GM23338 (cell line): ENCODE measurements at places on chromosomes 12 and 14. TPM values are rescaled to one million over a fixed set of nuclear protein-coding genes. Genes with fewer than 3 reads are reported as not detected.

- peak; percentile 41 for DNase-seq
Observed at GRCh38 chr12:107732365-107732764, 28.6 kb downstream of the PRDM4 start.

GRCh38 chr12:104166465-104166864 is 28.5 kb upstream of the NFYB start:
- no peak for DNase-seq

- DNase-seq, result no peak
Observed at GRCh38 chr14:42480255-42480654, 873.6 kb downstream of the LRFN5 start.

- DNase-seq, result no peak
Observed at GRCh38 chr14:68663385-68664076, 129.3 kb downstream of the ZFP36L1 start.

DNA sequence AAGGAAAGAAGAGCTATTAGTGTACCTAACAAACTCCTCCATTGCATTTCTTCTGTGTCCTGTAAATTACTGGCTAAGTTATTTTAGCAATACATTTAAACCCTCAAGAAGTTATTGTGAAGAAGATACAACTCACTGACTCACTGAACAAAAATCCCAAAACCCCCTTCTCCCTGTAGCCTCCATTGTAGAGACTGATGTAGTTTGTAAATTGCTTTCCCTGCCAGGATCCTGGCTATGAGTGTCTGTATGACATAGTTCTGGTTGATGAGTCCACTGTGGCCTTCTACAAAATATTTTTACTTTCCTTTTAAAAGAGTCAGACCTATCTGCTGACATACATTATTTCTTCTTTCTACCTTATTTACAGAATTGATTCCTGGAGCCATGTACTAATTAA is 155.6 kb downstream of the SLC6A15 start:
- no peak for DNase-seq

GRCh38 chr14:90677484-90678050 is 138.7 kb downstream of the TTC7B start:
- DNase-seq, result no peak

DNA sequence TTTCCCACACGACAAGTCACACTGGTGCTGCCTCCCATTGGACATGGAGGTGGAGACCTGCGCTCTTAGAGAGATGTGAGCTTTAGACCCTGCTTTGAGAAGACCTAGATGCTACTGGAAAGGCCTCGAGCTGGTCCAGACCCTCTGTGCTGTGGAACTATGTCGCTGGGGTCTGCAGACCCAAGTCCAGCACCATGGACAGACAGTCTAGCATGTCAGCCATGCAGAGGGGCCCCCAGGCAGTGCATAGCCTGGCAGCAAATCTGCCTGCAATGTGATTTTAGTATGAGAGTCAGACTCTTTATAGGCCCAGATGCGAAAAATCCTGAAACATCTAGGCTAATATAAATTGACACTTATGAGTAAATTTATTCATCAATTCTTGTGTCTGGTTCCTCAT is 141.5 kb downstream of the NTF3 start:
- no peak for DNase-seq

GRCh38 chr14:87494010-87494409 is 499.0 kb downstream of the GALC start:
- DNase-seq, result peak; percentile 14

DNA sequence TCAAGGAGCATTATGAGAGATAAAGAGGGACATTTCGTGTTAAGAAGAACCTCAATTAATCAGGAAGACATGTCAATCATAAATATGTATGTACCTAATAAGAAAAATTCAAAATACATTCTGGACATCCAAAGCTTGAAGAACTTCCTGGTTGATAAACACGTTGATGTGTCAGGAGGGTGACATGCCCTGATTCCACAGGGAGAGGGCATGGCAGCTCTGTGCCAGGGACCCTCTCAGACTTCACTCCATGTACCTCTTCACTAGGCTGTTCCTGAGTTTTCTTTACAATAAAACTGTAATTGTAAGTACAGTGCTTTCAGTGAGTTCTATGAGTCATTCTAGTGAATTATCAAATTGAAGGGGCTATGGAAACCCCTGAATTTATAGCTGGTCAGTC is 163.5 kb downstream of the CFAP54 start:
- DNase-seq, result no peak

DNA sequence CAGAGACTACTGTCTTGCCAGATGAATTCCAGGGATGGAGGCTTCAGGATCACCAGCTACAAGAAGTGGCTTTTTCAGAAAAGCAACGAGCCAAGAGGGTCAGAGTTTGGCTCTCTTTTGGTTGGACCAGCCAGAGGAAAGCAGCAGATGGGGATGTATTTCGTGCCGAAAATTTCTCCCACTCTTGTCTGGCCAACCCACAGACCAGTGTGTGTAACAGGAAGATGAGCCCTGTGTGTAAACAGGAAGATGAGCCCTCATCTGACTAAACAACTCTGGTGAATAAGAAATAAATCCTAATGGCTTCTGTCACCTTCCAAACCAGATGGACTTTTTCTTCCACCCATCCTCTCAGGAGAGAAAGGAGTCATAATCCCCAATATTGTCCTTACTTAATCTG is 13.1 kb downstream of the GPR68 start:
- DNase-seq, result no peak

GRCh38 chr14:79080040-79080439 is 909.9 kb downstream of the NRXN3 start:
- DNase-seq, result no peak

GRCh38 chr14:52327374-52328226 is 13.5 kb downstream of the PTGER2 start:
- no peak for DNase-seq

DNA sequence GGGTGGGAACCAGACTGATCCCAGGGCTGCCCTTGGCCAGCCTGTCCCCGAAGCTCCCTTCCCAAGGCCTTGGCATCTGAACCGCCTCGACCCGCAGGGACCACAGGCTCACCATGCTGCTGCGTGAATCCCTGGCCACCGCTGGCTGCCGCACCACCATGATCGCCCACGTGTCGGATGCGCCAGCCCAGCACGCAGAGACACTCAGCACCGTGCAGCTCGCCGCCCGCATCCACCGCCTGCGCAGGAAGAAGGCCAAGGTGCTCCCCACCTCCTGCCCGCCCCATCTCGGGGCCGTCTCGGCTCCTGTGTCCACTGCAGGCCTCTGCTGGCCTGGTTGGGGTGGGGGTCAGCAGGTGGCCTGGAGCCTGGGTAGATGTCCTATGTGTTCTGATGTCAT is 35.7 kb downstream of the KIF26A start:
- no peak for DNase-seq

GRCh38 chr12:9391815-9392214 is 183.6 kb upstream of the PZP start:
- no peak for DNase-seq

DNA sequence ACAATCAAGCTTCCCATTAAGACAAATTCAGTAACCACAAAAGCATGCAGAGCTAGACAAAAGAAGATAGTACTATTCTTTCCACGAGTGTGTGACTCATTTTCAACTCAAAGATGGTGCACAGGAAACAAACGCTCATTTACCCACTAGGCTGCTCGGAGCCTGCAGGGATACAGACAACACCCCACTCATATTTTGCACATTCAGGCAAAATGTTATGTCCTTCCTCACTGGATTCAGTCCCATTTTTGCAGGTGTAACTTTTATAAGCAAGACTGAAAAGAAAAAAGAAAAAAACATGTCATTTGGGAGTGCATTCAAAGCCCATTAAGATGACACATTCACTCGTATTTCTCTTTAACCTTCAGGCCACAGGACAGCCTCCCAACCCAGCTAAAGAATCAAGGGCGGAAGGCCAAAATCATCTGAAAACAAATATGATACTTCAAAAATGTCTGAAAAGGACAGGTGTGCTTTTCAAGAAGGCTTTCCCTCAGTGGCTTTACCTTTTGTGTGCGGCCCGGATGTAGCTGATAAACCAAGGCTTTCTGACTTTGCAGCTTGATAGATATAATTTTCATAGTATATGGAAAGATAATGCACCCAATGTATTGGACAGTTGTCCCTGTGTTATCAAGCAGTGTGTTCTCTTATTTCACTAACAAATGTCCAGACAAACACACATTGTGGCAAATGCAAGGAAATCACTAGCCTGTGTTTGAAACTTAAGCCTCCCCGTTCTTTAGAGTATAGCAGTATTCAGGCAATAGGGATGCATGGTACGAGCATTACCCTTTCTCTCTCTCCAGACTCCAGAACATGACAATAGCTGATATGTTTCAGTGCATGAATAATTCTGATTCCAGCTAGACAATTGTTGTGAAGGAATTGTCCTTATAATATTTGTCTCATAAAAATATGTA is 147.8 kb upstream of the KRR1 start:
- no peak for DNase-seq

DNA sequence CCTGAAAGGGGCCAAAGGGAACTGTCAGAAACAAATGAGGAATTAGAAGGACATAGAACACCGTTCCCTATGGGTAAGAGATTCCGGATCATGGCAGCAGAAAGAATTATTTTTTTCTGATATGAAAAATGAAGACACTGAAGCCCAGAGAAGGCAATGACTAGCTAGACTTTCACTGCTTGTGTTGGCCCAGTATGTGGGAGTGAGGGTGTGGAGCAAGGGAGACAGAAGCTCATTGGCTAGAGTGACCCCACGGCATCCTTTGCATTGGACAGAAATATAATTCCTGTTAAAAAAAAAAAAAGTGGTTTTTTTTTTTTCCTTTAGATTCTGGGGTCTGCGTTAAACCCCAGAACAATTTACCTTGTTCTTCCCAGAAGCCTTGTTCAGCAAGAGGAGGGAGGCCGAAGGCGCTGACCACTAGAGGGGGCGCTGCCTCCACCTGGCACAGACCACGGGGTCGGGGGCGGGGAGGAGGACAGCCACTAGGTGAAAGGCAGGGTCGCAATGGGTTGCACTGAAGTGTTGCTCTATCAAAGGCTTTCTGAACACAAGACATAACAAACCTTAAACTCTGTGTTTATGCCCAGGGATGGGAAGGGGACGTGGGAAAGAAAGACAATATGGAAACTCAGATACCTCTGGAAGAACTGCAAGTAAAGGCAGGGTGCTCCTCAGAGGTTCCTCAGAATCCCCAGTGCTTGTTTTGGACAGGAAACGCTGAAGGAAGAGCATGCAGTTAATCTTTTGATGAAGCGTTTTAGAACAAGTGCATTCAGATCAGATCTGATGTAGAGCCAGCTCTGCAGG is 156.8 kb downstream of the KCNA5 start:
- peak; percentile 89 for DNase-seq

DNA sequence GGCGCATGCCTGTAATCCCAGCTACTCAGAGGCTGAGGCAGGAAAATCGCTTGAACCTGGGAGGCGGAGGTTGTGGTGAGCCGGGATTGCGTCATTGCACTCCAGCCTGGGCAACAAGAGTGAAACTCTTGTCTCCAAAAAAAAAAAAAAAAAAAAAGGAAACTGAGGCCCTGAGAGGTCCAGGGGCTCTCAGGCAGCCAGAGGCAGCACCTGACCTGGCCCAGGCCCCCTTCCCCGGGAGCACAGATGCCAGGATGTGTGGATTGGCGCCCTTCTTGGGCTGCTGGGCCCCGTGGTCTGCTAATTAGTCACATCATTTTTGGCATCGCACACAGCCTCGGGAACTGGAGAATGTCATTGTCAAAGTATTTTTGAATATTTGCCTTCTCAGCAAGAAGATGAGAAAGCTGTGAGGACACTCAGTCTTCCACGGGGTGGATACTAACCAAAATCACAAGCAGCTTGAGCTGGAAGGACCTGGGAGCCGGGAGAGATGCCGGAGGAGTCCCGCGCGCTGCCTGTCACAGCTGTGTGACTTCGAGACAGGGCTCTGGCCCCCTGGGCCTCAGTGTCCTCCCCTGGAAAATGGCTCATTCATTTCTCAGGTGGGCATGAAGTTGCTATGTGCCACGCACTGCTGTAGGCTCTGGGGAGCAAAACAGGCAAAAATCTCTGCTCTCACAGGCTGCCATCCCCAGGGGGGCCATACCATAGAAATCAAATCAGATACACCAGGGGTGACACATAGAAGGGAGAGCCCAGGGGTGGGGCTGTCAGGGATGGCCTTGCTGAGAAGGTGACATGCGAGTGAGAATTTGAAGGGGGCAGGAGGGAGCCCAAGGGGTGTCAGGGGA is 12.5 kb upstream of the RCOR1 start:
- DNase-seq, result no peak

GRCh38 chr12:55499810-55500252 is 7.7 kb downstream of the OR6C68 start:
- no peak for DNase-seq

- DNase-seq, result no peak
Observed at GRCh38 chr12:19794116-19794515, 354.8 kb downstream of the AEBP2 start.

- no peak for DNase-seq
Observed at GRCh38 chr12:104505095-104505818, 48.5 kb downstream of the CHST11 start.

GRCh38 chr14:71579331-71579730 is 352.9 kb upstream of the RGS6 start:
- DNase-seq, result no peak

GRCh38 chr12:105235281-105235731 is 668 bp downstream of the APPL2 start:
- DNase-seq, result no peak

DNA sequence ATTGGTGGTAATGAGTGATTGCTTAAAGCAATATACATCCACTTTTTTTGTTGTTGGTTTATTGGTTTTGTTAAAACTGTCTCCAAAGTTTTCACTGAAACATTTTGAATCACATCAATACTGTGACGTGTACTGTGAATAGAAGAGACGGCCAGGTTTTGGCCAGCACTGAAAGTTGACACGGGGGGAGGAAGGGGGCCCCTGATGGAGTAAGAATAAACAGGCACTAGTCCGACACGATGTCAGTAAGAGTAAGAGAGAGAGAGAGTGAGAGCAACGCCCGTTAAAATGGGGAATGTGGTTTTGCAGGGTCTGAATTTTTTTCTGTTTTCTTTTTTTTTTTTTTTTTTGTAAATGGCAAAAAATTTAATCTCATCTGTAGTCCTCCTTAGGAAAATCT is 14.7 kb downstream of the PEBP1 start:
- no peak for DNase-seq

- DNase-seq, result no peak
Observed at GRCh38 chr12:63928305-63928704, 83.8 kb downstream of the SRGAP1 start.

GRCh38 chr12:132359971-132360370 is 30.6 kb upstream of the GALNT9 start:
- no peak for DNase-seq

- DNase-seq, result no peak
Observed at GRCh38 chr12:91276509-91276908, 93.9 kb upstream of the DCN start.

STXBP6 gene
- 19.7 and 23.8 TPM in 2 replicates for total RNA-seq

PCED1B gene
- 5.1 and 6.1 TPM in 2 replicates for total RNA-seq

PIANP gene
- 2.0 and 2.2 TPM in 2 replicates for total RNA-seq

NOP9 gene
- total RNA-seq, result 32.4 and 32.8 TPM in 2 replicates

HAL gene
- 0.17 TPM in 1 of 2 replicates, not detected in the other for total RNA-seq

TEAD4 gene
- 137 and 145 TPM in 2 replicates for total RNA-seq

EML5 gene
- 1.0 and 1.6 TPM in 2 replicates for total RNA-seq

INHBE gene
- total RNA-seq, result 19.4 and 29.0 TPM in 2 replicates

GRIN2B gene
- total RNA-seq, result 3.0 and 5.9 TPM in 2 replicates

MAX gene
- total RNA-seq, result 25.0 and 31.8 TPM in 2 replicates

NGB gene
- total RNA-seq, result 0.27 and 1.0 TPM in 2 replicates

PWP1 gene
- 93.7 and 110 TPM in 2 replicates for total RNA-seq

SLC7A7 gene
- total RNA-seq, result 3.6 and 6.1 TPM in 2 replicates

PLEKHD1 gene
- 0.28 and 0.35 TPM in 2 replicates for total RNA-seq
